ENCODE measurements at places on chromosomes 16 and 17. TPM values are rescaled to one million over a fixed set of nuclear protein-coding genes. Genes with fewer than 3 reads are reported as not detected.
A peak's percentile ranks its signal among the peaks of the same experiment; 100 is the strongest.

GRCh38 chr17:8186446-8186786 lies 3.6 kb downstream of the BORCS6 start:
- no peaks in the 10 kb centered on the region for H3K36me3 ChIP-seq
- H3K4me3 ChIP-seq = peak overlapping the region; percentile 86
- H3K27ac ChIP-seq = peak overlapping the region; percentile 100

GRCh38 chr17:69067274-69068047 lies 6.7 kb upstream of the ABCA9 start:
- DNase-seq = no peak
- H3K27me3 ChIP-seq = no peaks in the 10 kb centered on the region
- H3K4me3 ChIP-seq = no peak overlapping the region
- no peak overlapping the region for H3K27ac ChIP-seq

DNA sequence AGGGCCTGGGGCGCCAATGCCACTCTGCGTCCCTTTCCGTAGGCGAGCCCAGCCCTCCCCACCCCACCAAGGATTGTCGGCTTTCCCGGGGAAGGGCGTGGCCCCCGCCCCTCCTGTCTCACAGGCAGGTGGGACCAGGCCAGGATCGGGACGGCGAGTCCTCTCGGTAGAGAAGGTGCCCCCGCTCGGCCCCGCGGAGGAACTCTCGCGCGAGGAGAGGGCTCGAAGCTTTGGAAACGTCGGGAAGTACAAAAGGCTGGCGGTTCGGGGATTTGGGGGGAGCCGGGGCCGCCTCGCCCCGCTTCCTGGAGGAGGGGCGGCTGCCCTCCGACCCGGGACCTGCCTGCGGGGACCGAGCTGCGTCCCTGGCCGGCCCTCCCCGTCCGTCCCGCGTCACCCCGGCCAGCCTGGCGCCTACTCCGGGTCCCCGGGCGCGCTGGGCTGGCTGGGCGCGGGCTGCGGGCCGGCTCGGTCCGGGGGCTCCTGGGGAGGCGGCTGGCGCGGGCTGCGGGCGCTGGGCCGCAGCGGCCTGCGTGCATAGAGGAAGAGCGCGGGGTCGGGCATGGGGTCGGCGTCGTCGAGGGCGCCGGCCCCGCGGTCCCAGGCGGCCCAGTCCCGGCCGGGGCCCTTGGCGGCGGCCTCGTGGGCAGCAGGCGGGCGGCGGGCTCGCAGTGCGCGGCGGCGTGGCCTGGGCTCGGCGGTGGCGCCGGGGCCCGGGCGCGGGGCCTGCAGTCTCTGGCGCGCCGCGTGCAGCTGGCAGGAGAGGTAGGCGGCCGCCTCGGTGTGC lies 12.6 kb upstream of the CLUH start:
- peak overlapping the region; percentile 55 for H3K4me3 ChIP-seq
- DNase-seq = no peak
- H3K4me1 ChIP-seq = peaks cover 6% of the 10 kb centered on the region
- H3K27me3 ChIP-seq = no peaks in the 10 kb centered on the region
- no peaks in the 10 kb centered on the region for H3K36me3 ChIP-seq

DNA sequence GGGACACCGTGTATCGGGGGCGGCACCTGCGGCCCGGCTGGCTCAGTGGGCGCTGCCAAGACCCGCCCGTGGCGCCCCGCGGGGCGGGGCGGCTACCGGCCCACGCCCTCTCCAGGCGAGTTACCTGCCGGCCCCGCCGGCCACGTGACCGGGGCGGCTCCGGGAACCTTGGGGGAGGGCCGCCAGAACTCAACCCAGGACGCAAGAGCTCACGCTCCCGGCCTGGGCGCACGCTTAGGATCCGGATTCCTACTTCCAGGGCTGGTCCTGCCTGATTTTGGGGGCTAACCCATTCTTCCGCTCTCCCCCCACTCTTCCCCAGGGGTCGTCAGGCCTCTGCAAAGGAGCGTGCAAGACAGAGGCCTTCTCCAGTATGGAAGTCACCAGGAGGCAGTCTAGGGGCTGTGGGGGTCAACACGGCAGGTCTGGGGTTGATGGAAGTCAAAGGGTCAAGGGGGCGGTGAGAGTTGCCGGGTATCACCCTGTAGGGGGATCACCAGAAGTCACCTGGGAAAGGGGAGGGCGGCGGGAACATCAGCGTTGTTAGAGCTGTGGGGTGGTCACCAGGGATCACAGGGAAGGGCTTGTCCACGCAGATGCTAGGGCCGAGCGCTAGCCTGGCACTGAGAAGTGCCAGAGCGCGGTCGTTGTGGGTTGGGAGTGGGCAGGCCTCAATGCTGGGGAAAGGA lies 354 bp upstream of the ESRP2 start:
- peak overlapping the region; percentile 61 for H3K27ac ChIP-seq
- no peaks in the 10 kb centered on the region for H3K27me3 ChIP-seq
- peaks cover 40% of the 10 kb centered on the region for H3K4me1 ChIP-seq
- DNase-seq = no peak

DNA sequence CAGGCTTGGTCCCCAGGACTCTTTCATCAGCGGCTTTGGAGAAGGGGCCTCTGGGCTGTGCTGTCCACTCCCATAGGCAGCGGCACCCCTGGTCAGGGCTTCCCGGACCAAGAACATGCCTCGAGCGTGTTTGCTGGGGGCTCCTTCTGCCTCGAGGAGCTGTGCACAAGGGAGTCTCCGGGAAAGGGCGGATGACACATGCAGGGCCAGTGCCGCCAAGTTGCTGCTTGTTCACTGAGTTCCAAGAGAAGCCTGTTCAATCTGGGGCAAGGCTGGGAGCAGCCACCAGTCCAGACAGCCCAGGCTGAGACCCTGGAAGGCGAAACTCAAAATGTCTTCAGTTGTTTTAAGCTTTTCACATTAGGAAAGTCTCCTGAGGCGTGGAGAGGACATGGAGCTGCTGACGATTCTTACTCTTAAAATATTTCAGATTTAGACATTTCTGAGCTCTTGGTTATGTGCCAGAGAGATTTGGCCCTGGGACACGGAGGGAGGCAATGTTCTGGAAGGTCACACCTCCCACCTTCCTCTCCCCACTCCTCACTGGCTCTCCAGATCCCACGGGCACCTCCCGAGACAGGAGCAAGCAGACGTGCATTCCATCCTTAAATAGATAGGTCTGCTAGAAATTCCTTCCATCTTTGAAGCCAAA lies 84.5 kb upstream of the ZNF469 start:
- peak overlapping the region; percentile 8 for H3K27ac ChIP-seq
- H3K4me1 ChIP-seq = peaks cover 38% of the 10 kb centered on the region
- H3K27me3 ChIP-seq = no peaks in the 10 kb centered on the region
- no peak overlapping the region for H3K4me3 ChIP-seq
- no peaks in the 10 kb centered on the region for H3K36me3 ChIP-seq

- H3K4me3 ChIP-seq = no peak overlapping the region
- peaks cover 65% of the 10 kb centered on the region for H3K4me1 ChIP-seq
- H3K27ac ChIP-seq = no peak overlapping the region
- H3K36me3 ChIP-seq = no peaks in the 10 kb centered on the region
- no peak for DNase-seq
These were observed 102.8 kb downstream of the XYLT1 start for GRCh38 chr16:17367923-17368322.

- H3K27ac ChIP-seq = peak within 1 kb of the TSS; percentile 90
- DNase-seq = peak; percentile 90
- peaks cover 22% of the 10 kb centered on the region for H3K4me1 ChIP-seq
- H3K27me3 ChIP-seq = no peaks in the 10 kb centered on the region
These were observed at the start of gene CBX1 for GRCh38 chr17:48101012-48101720. TSS of gene CBX1 (minus strand) at chr17:48101478. CDS start at chr17:48077004, 24,474 bp downstream.

GRCh38 chr16:53007095-53007494 lies 45.6 kb downstream of the CHD9NB start:
- no peaks in the 10 kb centered on the region for H3K36me3 ChIP-seq
- DNase-seq = no peak
- H3K27me3 ChIP-seq = no peaks in the 10 kb centered on the region

GRCh38 chr17:28889996-28890395 lies 7.5 kb downstream of the FLOT2 start:
- H3K27me3 ChIP-seq = no peaks in the 10 kb centered on the region
- H3K27ac ChIP-seq = no peak overlapping the region
- no peak for DNase-seq
- H3K4me3 ChIP-seq = no peak overlapping the region
- H3K4me1 ChIP-seq = peaks cover 38% of the 10 kb centered on the region
- peaks cover 14% of the 10 kb centered on the region for H3K36me3 ChIP-seq

DNA sequence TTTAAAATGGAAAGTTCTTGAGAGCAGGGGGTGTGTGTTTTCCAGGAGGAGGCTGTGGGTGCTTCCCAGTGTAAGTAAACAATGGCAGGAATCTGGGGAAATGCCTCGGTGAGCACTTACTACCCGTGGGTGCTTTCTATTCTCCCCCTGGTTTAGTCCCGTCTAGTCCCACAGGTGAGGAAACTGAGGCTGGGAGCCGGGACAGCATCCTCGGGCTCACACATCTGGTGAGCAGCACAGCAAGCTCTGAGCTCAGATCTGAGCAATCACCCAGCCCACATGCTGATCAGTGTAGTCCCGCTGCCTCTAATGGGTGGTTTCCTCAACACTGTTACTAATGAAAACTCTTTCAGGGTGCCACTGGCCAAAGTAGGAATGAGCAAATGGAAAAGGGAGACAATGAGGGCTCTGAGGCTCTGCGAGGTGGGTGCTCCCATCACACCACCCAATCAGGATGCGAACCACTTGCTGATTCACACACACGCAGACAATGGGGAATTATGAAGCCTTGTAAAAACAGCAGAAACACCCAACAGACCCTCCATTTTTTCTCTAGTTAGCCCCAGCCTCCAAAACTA lies 202.6 kb downstream of the PARN start:
- no peaks in the 10 kb centered on the region for H3K4me1 ChIP-seq
- H3K27me3 ChIP-seq = no peaks in the 10 kb centered on the region
- H3K27ac ChIP-seq = no peak overlapping the region

DNA sequence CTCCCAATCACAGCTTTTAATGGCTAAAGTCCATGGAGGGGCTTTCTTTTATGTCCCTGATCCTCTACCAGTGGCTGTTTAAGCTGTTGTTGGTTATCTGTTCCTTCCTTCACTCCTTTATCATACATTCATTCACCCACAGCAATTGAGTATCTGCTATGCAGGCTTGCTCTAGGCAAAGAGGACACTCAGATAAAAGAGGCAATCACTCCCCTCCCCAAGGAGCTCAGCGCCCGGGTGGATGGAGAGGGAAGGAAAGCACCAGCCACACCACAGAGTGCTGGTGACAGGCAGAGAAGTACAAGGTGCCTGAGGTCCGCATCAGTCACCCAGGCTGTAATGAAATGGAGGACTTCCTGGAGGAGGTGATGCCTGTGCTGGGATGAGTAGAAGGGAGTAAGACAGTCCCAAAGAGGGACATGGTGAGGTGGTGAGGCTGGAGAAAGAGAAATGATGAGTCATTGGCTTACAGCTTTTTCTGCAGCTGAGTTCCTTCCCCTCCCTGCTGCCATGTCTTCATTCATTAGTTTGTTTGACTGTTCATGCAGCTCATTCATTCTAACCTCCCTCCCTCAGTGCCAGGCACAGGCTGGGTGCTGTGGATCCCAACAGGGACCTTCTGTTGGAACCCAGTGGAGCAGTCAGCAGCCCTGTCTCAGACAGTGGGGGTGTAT lies 12.8 kb upstream of the NGFR start:
- no peaks in the 10 kb centered on the region for H3K27me3 ChIP-seq
- no peak for DNase-seq
- no peak overlapping the region for H3K4me3 ChIP-seq

GRCh38 chr17:81929253-81930141 lies 2.0 kb upstream of the MAFG start:
- H3K27me3 ChIP-seq = no peaks in the 10 kb centered on the region
- no peak overlapping the region for H3K4me3 ChIP-seq
- peaks cover 41% of the 10 kb centered on the region for H3K4me1 ChIP-seq

DNA sequence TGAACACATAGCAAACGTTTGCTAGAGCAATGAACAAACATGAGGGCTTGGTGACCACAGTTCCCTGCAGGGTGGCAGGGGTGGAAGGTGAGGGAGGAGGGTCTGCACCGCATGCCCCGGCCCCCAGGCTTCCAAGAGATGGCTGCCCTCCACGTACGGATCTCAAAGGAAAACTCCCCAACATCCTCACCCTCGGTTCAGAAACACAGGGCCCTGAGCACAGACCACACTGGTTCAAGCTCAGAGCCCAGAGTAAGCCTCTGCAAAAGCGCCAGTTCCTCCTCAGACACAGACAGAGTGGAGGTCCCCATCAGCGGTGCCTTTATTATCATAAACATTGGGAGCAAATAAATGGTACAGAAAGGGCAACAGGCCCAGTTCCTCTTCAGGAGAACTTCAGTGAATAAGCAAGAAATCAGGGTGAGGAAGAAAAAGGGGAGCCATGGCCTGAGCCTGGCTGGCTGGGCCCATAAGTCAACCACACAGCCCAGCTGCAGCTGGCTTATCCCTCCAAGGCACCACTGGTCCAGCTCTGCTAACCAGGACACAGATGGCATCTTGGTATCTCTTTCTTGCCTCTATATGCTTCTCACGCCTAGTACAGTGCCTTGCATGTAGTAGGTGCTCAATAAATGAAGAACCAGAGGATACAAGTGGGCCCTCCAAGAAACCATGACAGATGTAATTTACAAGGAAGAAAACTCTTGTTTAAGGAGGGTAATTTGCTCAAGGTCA lies 11.0 kb downstream of the MPO start:
- no peak overlapping the region for H3K4me3 ChIP-seq
- no peaks in the 10 kb centered on the region for H3K4me1 ChIP-seq
- H3K36me3 ChIP-seq = no peaks in the 10 kb centered on the region
- no peak for DNase-seq
- H3K27ac ChIP-seq = no peak overlapping the region
- H3K27me3 ChIP-seq = no peaks in the 10 kb centered on the region

DNA sequence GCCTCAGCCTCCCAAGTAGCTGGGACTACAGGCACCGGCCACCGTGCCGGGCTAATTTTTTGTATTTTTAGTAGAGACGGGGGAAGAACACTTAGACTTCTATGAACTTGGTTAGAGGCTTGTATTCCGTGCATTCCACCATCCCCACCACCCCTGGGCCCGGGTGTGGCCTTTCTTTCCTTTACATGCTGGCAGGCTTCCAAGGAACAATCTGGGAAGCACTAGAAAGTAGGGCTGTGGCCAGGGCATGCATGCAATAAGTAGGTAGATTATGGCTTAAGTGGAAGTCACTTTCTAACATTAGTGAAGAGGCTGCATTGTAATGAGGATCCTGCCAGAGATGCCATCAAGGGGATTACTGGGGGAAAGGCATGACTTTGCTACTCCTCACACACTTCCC lies 171.6 kb downstream of the SHISA6 start:
- no peak overlapping the region for H3K4me3 ChIP-seq
- H3K36me3 ChIP-seq = no peaks in the 10 kb centered on the region
- H3K27me3 ChIP-seq = no peaks in the 10 kb centered on the region
- DNase-seq = no peak
- no peak overlapping the region for H3K27ac ChIP-seq
- no peaks in the 10 kb centered on the region for H3K4me1 ChIP-seq

- H3K4me1 ChIP-seq = no peaks in the 10 kb centered on the region
- no peak overlapping the region for H3K4me3 ChIP-seq
- H3K27me3 ChIP-seq = no peaks in the 10 kb centered on the region
- DNase-seq = no peak
These were observed 176.4 kb upstream of the CHMP6 start for GRCh38 chr17:80815151-80815681.

- H3K27ac ChIP-seq = peak overlapping the region; percentile 81
- peaks cover 5% of the 10 kb centered on the region for H3K4me1 ChIP-seq
- H3K27me3 ChIP-seq = no peaks in the 10 kb centered on the region
- peak overlapping the region; percentile 61 for H3K4me3 ChIP-seq
These were observed 611 bp downstream of the RRAD start for GRCh38 chr16:66924527-66925321.

SLC38A10 gene
- total RNA-seq = 67.5 TPM

CTRB1 gene
- total RNA-seq = not detected

OR2C1 gene
- 0.74 TPM for total RNA-seq

KLHL36 gene
- 39.3 TPM for total RNA-seq

CCL1 gene
- not detected for total RNA-seq

MYH3 gene
- total RNA-seq = 4.9 TPM

MMP28 gene
- 32.2 TPM for total RNA-seq

GSPT1 gene
- total RNA-seq = 56.0 TPM

HEATR9 gene
- not detected for total RNA-seq

All from vagina (tissue), 2 donors.